NB4 (cell line): ENCODE measurements at places on chromosomes 5 and 9.

- DNase-seq: no peak
Observed at GRCh38 chr9:134625361-134626068, 16.1 kb upstream of the COL5A1 start.

DNA sequence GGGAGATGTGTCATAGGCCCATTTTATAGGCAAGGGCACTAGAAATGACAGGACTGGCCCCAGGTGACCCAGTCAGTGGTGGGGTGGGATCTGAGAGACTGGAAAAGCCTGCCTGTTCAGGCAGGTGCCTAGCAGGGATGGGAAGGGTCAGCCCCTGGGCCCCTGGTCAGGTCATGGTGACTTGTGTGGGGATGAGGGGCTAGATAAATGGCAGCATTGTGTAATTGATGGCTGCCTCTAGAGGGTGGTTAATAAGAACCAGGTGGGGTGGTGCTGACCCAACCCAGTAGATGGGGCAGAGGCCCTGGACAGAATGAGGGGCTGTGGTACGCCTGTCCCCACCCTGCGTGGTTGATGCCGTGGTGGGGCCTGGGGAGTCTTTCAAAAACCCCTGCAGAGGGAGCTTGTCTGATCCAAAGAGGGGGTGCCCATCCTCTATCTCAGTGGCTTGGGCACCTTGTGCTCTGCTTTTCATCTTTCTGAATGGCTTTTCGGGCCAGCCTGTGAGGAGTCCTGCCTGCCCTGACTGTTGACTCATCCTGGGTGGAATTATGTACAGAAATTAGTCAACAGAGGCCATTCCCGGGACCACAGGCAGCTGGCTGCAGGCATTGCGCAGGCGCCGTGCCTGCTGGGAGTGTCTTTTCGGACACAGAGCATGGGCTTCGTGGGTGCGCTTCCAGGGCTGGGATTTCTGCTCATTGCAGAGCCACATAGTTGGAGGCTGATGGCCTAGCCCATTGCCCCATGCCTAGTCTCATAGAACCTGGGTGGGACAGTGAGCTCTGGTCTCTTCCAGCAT is 93.6 kb upstream of the PITX1 start:
- no peak for DNase-seq

DNA sequence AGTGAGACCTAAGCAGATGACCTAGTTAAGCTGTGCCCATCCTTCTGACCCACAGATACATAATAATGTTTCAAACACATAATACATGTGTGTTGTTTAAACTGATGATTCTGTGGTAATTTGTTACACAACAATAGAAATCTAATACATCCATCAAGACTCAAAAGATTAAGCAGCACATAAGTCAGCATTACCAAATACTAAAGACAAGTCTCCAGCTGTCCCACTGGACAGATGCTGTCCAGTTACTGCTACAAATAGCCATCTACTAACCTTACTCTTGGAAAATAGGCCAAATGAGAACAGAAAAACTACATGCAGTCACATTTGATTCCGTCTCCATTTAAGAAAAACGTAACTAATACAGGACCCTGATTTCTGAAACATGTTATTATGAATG is 10.8 kb downstream of the TRMO start:
- no peak for DNase-seq

DNA sequence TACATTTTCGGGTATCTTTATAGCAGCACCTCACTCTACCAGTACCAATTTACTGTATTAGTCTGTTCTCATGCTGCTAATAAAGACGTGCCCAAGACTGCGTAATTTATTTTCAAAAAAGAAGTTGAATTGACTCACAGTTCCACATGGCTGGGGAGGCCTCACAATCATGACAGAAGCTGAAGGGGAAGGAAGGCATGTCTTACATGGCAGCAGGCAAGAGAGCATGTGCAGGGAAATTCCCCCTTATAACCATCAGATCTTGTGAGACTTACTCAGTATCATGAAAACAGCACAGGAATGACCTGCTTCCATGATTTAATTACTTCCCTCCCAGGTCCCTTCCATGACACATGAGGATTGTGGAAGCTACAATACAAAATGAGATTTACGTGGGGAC is 602.6 kb upstream of the DAB2 start:
- DNase-seq: no peak

DNA sequence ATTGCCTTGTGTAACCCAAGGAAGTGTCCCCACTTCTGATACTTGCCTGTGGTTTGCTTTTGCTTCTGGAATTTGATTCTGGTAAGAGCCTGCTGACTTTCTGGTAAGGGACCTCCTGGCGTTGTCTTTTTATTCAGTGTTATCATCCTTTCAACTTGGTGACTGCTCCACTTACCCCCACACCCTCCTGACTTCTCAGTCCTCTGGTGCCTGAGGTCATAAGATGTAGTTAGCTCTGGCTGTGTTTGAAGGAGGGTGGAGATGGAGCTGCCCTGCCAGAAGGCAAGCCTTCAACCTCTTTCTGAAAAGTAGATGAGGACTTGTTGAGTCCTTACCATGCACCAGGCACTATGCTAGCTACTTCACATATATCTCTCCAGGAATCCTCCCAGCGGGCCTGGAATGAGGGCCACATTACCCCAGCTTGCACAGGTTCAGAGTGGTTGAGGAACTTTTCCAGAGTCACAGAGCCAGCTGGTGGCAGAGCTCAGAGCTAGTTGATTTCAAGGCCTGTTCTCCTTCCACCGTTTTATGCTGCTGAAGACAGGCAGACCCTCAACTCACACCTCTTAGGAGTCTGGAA is 45.2 kb upstream of the PITX1 start:
- peak; percentile 77 for DNase-seq

GRCh38 chr5:39942606-39943005 is 517.8 kb upstream of the DAB2 start:
- DNase-seq: no peak

GRCh38 chr5:177024559-177024958 is 2.1 kb downstream of the ZNF346 start:
- no peak for DNase-seq

- no peak for DNase-seq
Observed at GRCh38 chr9:92640398-92641091, 29.4 kb downstream of the IPPK start.
